ENCODE measurements at places on chromosomes 11 and 22.

DNA sequence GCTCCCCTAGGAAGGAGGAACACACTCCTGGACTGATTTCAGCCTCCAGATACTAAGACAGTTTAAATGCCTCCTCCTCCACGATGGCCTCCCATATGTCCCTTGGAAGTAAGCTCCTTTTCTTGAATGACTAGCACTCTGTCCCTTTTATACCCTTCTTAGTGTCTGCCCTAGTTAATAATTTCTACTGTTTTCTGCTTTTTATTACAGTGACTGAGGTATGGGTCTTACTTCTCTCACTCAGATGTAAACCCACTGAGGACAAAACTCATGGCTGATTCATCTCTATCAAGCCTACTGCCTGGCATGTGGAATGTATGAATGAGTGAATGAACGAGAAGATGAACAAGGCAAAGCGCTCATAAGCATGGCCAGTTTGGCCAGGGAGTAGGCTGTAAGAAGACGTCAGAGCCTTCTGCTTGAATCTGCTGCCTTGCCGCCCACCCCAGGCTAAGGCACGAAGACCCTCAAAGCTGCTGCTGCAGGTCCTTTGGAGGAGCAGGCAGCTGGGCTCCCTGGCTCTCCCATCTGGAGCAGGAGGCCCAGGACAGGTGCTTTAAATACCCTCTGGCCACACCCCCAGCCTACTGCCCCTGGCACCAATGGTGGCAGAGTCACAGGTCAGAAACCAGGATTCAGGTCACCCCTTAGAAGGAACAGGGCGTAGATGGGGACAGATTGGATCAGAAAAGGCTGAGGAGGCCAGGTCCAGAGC is 8.2 kb upstream of the PGA3 start:
- no peak for DNase-seq

- no peak for DNase-seq
Measured at GRCh38 chr11:75507571-75507970, 18.2 kb downstream of the GDPD5 start.

DNA sequence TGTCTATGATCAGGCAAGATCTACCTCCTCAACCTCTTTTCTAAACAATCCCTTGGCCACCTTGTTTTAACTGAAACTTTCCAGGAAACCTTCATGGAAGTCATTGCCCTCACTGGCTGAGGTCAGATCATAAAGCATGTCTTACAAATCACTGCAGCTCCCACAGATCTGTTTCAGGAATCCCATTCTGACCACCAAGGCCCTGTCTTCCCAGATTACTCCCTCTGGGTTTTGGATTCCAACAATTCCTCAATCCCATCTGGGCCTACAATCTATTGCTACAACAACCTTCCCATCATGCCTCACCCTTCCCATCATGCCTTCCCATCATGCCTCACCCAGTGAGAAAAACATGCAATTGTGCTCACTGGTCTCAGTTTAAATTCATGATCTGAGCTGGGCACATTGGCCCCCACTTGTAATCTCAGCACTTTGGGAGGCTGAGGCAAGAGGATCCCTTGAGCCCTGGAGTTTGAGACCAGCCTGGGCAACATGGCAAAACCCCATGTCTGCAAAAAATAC is 15.9 kb downstream of the ADAMTS15 start:
- DNase-seq: no peak

- DNase-seq: no peak
Measured at GRCh38 chr11:2858995-2859698, 26.4 kb downstream of the CDKN1C start.
